ENCODE measurements at places on chromosomes 1 and 21.

GRCh38 chr1:86915737-86916235 lies 1.4 kb downstream of the HS2ST1 start:
- no peaks in the 10 kb centered on the region for H3K27me3 ChIP-seq
- H3K4me1 ChIP-seq, result peaks cover 5% of the 10 kb centered on the region
- DNase-seq, result no peak
- peak overlapping the region; percentile 53 for H3K27ac ChIP-seq
- H3K36me3 ChIP-seq, result no peaks in the 10 kb centered on the region

DNA sequence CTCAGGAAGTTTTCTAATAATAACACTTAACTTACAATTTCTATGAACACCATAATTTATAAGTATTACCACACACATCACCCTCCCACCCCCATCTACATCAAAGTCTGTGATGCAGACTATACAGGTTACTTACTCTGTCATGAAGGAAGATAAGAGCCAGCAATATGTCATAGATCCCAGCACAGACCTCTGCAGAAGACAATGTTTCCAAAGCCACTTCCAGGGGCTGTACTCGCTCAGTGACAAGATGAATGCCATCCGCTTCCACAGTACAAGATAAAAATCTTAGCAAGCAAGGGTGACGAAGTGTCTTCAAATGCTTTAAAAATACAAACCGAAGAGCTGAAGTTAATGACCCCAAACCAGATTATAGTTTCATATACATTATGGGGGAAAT lies 15.2 kb downstream of the SCYL3 start:
- peaks cover 3% of the 10 kb centered on the region for H3K36me3 ChIP-seq
- no peaks in the 10 kb centered on the region for H3K4me1 ChIP-seq
- no peak for DNase-seq
- no peak overlapping the region for H3K27ac ChIP-seq
- H3K27me3 ChIP-seq, result no peaks in the 10 kb centered on the region
- no peak overlapping the region for H3K4me3 ChIP-seq

DNA sequence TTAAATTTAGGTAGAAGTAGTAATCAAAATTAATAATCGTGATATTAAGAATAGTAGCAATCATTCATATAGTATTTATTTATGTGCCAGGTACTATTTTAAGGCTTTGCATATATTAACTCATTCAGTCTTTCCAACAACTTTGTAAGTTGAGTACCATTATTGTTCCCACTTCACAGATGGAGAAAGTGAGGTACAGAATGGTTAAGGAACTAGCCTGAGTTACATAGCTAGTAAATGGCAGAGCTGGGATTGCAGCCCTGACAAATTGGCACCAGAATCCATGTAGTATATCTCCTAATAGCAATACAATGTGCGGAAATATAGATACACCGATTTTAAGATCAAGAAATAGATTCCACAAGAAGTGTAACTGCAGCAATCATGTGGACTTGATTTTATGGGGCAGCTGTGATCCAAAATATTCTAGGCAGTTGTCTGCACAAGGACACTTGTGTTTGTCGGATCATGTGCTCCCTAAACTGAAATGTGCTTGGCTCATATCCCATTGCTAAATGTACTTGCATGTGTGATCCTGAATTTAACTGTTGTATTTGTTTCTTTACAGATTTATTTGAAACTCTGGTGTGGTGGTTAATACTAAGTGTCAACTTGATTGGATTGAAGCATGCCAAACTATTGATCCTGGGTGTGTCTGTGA lies 5.8 kb upstream of the GTF2B start:
- H3K36me3 ChIP-seq, result no peaks in the 10 kb centered on the region
- H3K27ac ChIP-seq, result no peak overlapping the region
- H3K27me3 ChIP-seq, result no peaks in the 10 kb centered on the region
- no peaks in the 10 kb centered on the region for H3K4me1 ChIP-seq
- no peak overlapping the region for H3K4me3 ChIP-seq

DNA sequence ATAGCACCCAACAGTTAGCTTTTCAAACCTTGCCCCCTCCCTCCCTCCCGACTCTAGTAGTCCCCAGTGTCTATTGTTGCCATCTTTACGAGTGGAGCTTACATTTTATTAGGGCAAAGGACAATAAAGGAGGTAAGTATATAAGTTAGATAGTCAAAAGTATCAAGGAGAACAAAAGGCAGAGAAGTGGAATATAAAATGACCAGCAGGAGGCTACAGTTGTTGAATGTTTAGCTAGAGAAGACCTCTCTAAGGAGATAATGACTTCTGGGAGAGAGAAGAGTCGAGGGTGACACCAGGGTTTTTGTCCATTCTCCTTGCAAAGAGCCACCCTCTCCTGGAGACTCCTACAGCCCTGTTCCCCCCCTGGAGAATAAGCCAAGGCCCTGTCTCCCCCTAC lies 48.7 kb downstream of the SYT6 start:
- no peaks in the 10 kb centered on the region for H3K4me1 ChIP-seq
- no peaks in the 10 kb centered on the region for H3K36me3 ChIP-seq
- H3K4me3 ChIP-seq, result no peak overlapping the region
- no peak for DNase-seq
- no peak overlapping the region for H3K27ac ChIP-seq

GRCh38 chr1:161367684-161368400 lies at the start of gene CFAP126:
Gene CFAP126, minus strand, starts transcription at chr1:161367876. Its CDS starts 8 bp downstream, at chr1:161367868.
- H3K27ac ChIP-seq, result peak within 1 kb of the TSS; percentile 79
- H3K4me1 ChIP-seq, result no peaks in the 10 kb centered on the region
- H3K27me3 ChIP-seq, result no peaks in the 10 kb centered on the region
- H3K4me3 ChIP-seq, result no peak within 1 kb of the TSS

- H3K4me3 ChIP-seq, result no peak overlapping the region
- no peaks in the 10 kb centered on the region for H3K27me3 ChIP-seq
- H3K36me3 ChIP-seq, result no peaks in the 10 kb centered on the region
- no peaks in the 10 kb centered on the region for H3K4me1 ChIP-seq
These were observed 3.6 kb downstream of the EFNA1 start for GRCh38 chr1:155131285-155131684.

DNA sequence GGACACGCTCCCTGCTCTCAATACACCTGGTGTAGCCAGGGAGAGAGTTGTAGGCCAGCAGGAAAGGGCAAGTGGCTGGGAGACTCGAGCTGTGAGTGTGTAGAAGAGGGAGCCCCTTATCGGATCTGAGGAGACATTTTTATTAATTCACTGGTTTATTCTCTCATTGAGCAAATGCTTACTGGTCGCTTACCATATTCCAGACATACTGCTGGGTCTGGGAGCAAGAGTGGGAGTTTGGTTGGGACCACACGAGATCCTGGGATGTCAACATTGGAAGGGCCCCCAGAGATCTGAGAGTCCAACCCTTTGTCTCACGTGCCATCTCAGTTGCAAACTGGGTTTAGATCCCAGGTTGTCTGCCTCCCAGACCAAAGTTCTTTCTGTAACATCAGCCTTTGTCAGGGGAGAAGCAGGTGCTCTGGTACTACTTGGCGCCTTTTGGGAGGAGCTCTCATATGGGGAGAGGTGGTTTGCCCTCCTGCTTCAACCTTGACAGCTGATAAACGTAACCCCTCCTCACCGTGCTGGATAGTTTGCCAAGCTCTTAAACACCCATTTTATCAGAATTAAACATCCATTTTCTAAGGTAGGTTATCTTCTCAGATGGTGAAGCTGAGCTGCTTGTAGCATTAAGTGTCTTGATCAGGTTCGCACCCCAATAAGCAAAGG lies 742 bp downstream of the TMEM222 start:
- peak overlapping the region; percentile 55 for H3K4me3 ChIP-seq
- H3K27ac ChIP-seq, result peak overlapping the region; percentile 50
- no peak for DNase-seq
- H3K27me3 ChIP-seq, result no peaks in the 10 kb centered on the region
- H3K4me1 ChIP-seq, result no peaks in the 10 kb centered on the region
- peaks cover 2% of the 10 kb centered on the region for H3K36me3 ChIP-seq

GRCh38 chr1:40362699-40363098 lies 10.8 kb upstream of the SMAP2 start:
- no peak overlapping the region for H3K27ac ChIP-seq
- no peak overlapping the region for H3K4me3 ChIP-seq
- H3K27me3 ChIP-seq, result no peaks in the 10 kb centered on the region
- H3K4me1 ChIP-seq, result no peaks in the 10 kb centered on the region
- no peak for DNase-seq
- no peaks in the 10 kb centered on the region for H3K36me3 ChIP-seq

DNA sequence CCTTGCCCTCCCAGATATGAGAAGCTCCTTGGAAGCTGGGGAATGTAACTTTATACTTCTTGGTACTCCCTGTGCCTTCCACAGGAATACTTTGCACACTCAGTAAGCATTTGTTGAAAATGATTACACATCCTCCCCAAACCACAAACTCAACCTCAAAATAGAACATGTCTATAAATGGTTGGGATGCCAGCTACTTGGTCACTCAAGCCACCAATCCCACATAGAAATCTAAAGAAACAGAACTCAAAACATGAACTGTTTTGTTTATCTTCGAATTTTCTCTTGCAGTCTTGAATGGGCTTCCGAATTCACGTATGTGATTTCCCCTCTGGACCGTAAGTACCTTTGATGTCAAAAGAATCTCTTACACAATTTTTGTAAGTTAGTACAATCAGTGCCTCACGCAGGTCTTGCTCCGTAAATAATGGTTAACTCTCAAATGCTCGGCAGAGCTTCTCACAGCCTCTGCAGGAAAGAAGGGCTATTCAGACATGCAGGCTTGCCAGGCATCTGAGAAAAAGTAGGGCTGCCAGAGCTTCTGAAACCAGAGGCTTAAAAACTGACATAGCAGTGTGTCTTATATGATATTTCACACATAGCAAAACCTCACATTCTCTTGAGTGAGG lies 26.9 kb downstream of the SORT1 start:
- peak overlapping the region; percentile 100 for H3K27ac ChIP-seq
- H3K4me3 ChIP-seq, result peak overlapping the region; percentile 83
- H3K36me3 ChIP-seq, result peaks cover under 1% of the 10 kb centered on the region
- H3K27me3 ChIP-seq, result no peaks in the 10 kb centered on the region
- no peak for DNase-seq

GRCh38 chr1:186780076-186780475 lies 48.7 kb upstream of the PLA2G4A start:
- H3K36me3 ChIP-seq, result no peaks in the 10 kb centered on the region
- no peak overlapping the region for H3K4me3 ChIP-seq
- no peaks in the 10 kb centered on the region for H3K27me3 ChIP-seq

GRCh38 chr1:119539636-119540035 lies 32.6 kb downstream of the HSD3B1 start:
- no peaks in the 10 kb centered on the region for H3K36me3 ChIP-seq
- no peak overlapping the region for H3K4me3 ChIP-seq
- H3K27ac ChIP-seq, result no peak overlapping the region
- H3K27me3 ChIP-seq, result peaks cover 2% of the 10 kb centered on the region
- no peaks in the 10 kb centered on the region for H3K4me1 ChIP-seq

GRCh38 chr1:180156201-180156600 lies 1.5 kb downstream of the QSOX1 start:
- DNase-seq, result no peak
- no peaks in the 10 kb centered on the region for H3K4me1 ChIP-seq
- no peak overlapping the region for H3K4me3 ChIP-seq
- H3K36me3 ChIP-seq, result no peaks in the 10 kb centered on the region
- no peak overlapping the region for H3K27ac ChIP-seq

- no peaks in the 10 kb centered on the region for H3K27me3 ChIP-seq
- no peaks in the 10 kb centered on the region for H3K4me1 ChIP-seq
- H3K27ac ChIP-seq, result no peak overlapping the region
- DNase-seq, result no peak
- no peak overlapping the region for H3K4me3 ChIP-seq
These were observed 47.9 kb upstream of the PRKACB start for GRCh38 chr1:84096176-84096575.

DNA sequence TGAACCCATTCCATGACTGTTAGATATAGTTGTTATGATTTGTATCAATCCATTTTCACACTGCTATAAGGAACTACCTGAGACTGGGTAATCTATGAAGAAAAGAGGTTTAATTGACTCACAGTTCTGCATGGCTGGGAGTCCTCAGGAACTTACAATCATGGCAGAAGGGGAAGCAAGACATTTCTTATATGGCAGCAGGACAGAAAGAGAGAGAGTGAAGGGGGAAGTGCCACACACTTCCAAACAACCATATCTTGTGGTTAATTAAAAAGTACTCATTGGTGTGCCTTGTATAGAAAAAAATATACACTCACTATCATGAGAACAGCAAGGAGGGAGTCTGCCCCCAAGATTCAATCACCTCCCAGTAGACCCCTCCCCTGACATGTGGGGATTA lies 137.6 kb upstream of the NBPF11 start:
- DNase-seq, result no peak
- no peaks in the 10 kb centered on the region for H3K4me1 ChIP-seq
- H3K4me3 ChIP-seq, result no peak overlapping the region
- no peaks in the 10 kb centered on the region for H3K27me3 ChIP-seq
- no peaks in the 10 kb centered on the region for H3K36me3 ChIP-seq

DNA sequence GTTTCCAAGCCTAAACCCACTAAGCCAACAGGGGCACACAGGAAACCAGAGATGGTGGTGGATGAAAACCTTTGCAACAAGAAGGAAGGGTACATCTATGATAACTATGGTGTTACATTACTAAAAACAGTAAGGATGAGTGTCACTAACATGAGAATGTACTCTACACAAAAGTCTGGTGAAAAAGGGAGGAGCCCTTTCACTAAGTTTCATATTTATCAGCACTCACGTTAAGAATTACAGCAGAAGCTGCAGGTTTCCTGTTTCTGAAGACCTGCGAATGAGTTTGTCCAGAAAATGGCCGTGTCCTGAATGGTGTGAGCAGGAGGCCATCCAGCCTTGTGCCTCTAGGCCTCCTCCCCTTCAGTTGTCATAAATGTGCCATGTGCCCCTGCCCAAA lies 17.8 kb downstream of the ABCG1 start:
- no peak for DNase-seq
- no peaks in the 10 kb centered on the region for H3K27me3 ChIP-seq
- H3K27ac ChIP-seq, result no peak overlapping the region
- no peak overlapping the region for H3K4me3 ChIP-seq
- peaks cover 2% of the 10 kb centered on the region for H3K4me1 ChIP-seq
- no peaks in the 10 kb centered on the region for H3K36me3 ChIP-seq

DNA sequence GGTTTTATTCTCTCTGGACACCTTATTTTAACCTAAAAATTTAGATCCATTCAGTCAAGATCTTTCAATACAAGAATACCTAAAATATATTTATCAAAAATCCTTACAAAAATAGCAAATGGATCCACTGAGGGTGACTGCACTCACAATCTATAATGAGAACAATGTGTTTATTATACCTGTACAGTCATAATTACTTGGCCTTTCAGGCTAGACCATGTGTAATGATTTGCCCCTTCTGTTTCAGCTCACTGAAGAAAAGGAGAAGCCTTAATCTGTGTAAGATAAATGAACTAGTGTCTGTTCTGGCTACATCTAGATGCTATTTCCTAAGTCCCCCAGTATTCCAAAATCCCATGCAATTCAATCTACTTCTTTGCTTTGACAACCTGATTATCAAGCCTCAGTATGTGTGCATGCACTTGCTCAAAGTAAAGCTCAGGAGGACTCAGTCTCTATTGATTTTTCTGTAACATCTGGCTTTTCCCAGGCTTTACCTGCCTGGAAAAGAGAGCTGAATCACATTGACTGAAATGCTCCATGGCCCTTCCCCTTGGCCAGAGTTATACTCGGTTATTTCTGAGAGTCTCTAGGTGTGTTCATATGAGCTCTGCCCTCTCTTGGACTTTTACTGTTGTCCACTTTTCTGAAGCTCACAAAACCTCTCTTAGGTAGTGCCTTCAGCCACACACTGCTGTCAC lies 27.6 kb downstream of the CRP start:
- no peaks in the 10 kb centered on the region for H3K36me3 ChIP-seq
- H3K27ac ChIP-seq, result no peak overlapping the region
- H3K4me3 ChIP-seq, result no peak overlapping the region
- no peak for DNase-seq

- H3K27me3 ChIP-seq, result no peaks in the 10 kb centered on the region
- no peaks in the 10 kb centered on the region for H3K4me1 ChIP-seq
- H3K36me3 ChIP-seq, result peaks cover 1% of the 10 kb centered on the region
These were observed 904 bp upstream of the PRDX6 start for GRCh38 chr1:173476197-173476664.

- no peaks in the 10 kb centered on the region for H3K27me3 ChIP-seq
- no peaks in the 10 kb centered on the region for H3K4me1 ChIP-seq
- no peak overlapping the region for H3K27ac ChIP-seq
- H3K4me3 ChIP-seq, result no peak overlapping the region
These were observed 416.4 kb downstream of the PTBP2 start for GRCh38 chr1:97137862-97138514.
